NCI-H1105 (cell line): ENCODE measurements at places on chromosomes 7 and 10.

GRCh38 chr7:95684037-95684436, 87.7 kb upstream of the PDK4 start:
- no peak for DNase-seq

DNA sequence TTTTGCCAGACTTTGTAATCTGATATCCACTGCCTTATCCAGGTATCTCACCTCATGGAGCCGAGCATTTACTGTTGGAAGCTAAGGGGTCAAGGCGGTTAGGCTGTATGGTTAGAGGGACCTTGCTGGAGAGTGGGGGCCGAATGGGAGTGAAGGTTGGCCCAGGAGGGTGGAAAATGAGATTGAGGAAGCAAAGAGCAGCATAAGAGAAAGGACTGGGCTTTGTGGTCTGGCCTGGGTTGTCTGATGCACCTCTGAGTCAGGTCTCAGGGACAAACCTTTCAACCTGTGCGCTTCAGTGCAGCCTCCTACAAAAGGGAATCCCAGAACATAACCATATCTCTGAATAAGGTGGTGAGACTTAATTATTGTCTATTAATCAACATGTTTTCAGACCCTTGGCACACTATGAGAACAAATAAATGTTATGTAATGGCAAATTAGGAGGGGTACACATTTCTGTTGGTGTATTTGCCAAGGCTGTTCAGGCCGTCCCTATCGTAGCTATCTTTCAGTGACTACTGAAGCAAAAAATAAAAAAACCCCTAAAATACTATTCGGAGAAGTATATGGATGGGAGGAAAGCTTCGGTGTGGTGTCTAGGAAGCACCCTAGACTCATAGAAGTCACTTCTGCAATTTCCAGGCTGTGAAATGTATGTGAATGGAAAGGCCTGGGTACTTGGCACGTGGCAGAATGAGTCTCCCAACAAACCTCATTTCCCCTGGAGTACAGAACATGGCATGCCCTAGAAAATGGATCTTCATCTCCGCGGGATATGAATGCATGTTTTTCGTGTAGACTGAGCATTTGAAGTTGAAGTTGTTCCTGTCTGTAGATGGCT, 4.3 kb downstream of the CAMK1D start:
- no peak for DNase-seq

DNA sequence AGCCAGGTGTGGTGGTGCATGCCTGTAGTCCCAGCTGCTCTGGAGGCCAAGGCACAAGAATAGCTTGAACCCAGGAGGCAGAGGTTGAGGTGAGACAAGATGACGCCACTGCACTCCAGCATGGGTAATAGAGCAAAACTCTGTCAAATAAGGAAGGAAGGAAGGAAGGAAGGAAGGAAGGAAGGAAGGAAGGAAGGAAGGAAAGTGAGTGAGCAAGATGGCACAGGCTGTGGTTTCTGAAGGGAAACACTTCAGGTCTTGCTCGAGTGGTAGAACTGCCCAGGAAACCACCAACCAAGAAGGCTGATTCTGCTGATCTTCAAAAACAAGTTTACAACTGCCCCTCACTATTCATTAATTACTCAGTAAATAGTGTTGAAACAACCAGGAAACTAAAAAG, 45.2 kb downstream of the EZH2 start:
- DNase-seq, result no peak

DNA sequence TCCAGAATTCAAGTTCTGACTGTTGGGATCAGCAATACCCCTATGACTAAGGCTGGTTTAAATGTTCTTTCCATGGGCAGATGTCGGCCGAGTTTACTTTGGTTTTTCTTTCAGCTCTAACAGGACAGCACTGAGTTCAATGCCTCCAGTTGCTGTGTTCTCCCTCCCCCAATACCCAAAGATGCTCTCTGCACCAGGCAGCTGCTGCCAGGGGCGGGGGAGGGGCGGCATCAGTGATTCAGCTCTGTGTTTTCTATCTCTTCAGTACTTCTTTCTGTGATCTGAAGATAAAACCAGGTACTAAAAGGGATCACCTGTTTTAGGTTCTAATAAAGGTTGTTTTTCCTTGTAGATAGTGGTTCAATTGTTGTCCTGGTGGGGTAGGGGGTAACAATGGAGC, 576.7 kb upstream of the POT1 start:
- no peak for DNase-seq

DNA sequence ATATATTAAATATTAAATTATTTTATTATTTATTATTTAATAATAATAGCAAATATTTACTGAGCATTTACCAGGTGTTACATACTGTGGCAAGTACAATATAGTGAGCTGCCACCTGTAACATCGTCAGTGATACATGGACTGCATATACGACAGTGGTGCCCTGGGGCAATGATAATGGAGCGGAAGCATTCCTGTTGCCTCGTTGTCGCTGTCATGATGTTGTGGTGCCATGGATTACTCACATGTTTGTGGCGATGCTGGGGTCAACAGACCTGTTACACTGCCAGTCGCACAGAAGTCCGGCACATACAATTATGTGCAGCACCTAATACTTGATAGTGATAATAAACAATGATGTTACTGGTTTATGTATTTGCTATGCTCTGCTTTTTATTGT, 20.6 kb downstream of the CAMK1D start:
- DNase-seq, result no peak

DNA sequence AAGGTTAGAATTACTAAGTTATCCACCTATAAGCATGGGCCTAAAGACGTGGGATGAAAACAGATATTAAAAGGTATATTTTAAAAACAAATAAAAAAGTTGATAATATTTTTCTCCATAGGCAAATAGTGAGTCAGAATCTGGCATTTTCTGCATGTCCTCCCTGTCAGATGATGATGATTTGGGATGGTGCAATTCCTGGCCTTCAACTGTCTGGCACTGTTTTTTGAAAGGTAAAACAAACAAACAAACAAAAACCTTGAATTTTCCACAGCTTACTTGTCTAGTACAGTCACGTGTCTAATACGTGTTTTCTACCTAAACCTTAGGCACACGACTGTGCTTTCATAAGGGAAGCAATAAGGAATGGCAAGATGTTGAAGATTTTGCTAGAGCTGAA, 17.4 kb downstream of the HBP1 start:
- no peak for DNase-seq

GRCh38 chr10:117768333-117769042, 225.9 kb downstream of the EMX2 start:
- DNase-seq, result no peak

GRCh38 chr7:40327873-40328272, 193.1 kb downstream of the SUGCT start:
- DNase-seq, result no peak

- DNase-seq, result no peak
These were observed 167.5 kb upstream of the MEOX2 start for GRCh38 chr7:15853832-15854470.

- DNase-seq, result no peak
These were observed 56.9 kb downstream of the SAMD9 start for GRCh38 chr7:93060865-93061264.

GRCh38 chr7:79761876-79762429, 308.5 kb upstream of the MAGI2 start:
- no peak for DNase-seq

GRCh38 chr10:17814973-17815372, 5.8 kb downstream of the MRC1 start:
- DNase-seq, result no peak

- DNase-seq, result no peak
These were observed 57.8 kb downstream of the MINDY3 start for GRCh38 chr10:15802375-15802949.

- no peak for DNase-seq
These were observed 92.1 kb upstream of the IMMP2L start for GRCh38 chr7:111654343-111654742.

GRCh38 chr7:17709599-17709998, 230.7 kb downstream of the SNX13 start:
- no peak for DNase-seq

- no peak for DNase-seq
These were observed 41.3 kb upstream of the HPSE2 start for GRCh38 chr10:99276848-99277486.

- no peak for DNase-seq
These were observed 119.3 kb downstream of the BBS9 start for GRCh38 chr7:33248671-33249070.
